ENCODE measurements at places on chromosomes 13 and 19.

- DNase-seq, result peak; percentile 87
Measured at GRCh38 chr19:18294467-18294864, 13.0 kb upstream of the JUND start.

DNA sequence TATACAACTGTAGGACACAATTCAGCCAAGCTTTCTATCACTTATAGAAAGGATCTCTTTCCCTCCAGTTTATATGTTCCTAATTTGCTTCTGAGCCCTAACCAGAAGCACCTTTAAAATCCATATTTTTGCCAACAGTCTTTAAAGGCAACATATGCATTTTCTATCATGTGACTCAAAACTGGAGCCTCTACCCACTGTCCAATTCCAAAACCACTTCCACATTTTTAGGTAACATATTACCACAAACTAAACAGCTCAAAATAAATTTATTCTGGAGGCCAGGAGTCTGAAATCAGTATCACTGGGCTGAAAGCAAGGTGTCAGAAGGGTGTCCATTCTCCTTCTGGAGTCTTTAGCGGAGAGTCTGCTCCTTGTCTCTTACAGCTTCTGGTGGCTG lies 15.9 kb upstream of the EFNB2 start:
- DNase-seq, result no peak

DNA sequence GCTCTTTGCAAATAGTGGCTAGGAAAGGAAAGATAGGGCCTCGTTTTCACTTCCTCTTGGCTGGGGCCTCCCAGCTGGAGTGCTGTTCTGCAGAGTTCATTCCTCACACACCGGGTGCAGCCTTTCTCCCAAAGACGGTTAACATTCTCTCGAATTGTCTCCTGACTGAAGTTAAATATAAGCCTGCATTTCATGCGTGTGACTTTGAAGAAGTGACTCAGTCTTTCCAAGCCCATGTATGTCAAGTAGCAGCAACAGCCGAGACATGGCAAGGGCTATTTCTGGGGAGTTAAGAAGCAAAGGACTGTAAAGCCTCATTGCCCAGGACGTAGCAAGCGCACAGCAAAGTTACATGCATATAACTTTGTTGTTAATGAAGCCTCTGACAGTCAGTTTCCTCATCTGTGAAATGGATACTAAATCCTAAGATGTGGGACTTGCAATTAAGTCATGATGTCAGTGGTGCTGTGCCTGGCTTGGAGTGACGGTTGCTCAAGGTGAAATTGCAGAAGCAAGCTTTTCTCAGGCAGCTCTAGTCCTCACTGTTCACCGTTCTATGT lies 502.4 kb downstream of the MYO16 start:
- no peak for DNase-seq

- no peak for DNase-seq
Measured at GRCh38 chr19:6482343-6482686, 728 bp upstream of the DENND1C start.
